ENCODE measurements at places on chromosomes 6 and 20.
A peak's percentile ranks its signal among the peaks of the same experiment; 100 is the strongest.

DNA sequence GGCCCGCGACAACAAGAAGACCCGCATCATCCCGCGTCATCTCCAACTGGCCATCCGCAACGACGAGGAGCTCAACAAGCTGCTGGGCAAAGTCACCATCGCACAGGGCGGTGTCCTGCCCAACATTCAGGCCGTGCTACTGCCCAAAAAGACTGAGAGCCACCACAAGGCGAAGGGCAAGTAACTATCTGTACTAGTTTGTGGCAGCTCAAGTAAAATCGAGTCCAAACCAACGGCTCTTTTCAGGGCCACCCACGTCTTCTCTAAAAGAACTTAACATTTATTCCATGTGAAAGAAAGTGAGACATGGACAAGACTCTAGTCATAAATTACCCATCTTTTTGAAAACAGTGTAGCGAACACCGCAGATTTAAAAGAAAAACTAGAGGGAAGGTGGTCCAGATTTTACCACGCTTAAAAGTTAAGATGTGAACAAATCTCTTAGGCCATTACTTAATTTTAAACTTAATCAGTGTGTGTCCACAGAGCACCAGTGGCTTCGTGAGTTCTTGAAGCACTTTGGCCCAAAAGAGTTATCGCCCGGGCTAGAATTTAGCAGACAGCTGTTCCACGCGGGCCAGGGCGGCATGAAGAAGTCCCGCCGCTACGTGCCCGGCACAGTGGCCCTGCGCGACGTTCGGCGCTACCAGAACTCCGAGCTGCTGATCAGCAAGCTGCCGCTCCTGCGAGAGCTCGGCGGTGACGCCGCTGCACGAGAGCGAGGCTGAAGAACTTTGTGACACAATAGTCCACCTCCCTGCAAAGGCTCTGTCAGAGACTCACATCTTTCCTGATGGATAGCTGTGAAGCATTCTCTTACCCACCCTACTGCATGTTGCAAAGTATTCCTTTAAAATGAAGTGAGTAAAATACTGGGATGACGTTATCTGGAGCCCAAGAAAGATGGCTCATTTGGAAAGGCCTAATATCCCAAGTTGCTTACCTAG lies 113.9 kb upstream of the PRSS16 start:
- DNase-seq, result peak; percentile 89

GRCh38 chr6:166670013-166670412 lies 43.0 kb upstream of the RPS6KA2 start:
- DNase-seq, result no peak

DNA sequence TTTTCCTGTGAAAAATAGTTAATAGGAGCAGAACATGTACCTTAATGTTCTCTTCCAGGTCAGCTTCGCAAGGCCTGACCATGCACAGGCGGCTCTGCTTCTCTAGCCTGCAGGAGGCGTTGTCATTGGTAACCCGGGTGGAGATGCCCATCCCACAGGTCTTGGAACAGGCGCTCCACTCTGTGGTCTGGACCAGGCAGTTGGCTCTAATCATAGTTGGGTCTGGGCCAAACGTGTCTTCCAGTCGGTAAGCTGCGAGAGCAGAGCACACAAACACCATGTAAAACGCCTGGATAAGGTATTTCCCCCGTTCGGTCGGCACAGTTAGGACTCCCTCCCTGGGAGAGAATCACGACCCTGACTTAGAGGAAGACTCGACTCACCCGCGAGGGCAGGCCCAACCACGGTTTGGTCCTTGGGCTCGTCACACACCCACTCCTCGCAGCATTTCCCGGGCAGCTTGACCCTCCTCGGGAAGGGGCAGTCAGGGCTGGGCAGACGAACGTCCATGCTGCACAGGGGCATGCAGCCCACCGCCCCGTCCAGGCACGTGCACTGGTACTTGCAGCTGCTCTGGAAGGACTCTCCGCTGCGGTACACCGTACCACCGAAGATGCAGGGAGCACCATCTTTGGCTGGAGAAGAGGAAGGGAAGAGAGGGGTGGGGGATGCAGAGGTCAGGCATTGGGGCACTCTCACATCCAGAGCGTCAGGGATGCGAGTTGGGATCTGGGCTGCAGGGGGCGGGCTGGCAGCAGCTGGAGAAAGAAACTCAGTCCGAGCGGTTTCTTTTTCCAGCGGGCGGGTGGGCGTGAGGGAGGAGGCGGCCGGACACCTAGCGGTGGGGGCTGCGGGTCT lies 1.0 kb downstream of the CCN2 start:
- DNase-seq, result peak; percentile 84

DNA sequence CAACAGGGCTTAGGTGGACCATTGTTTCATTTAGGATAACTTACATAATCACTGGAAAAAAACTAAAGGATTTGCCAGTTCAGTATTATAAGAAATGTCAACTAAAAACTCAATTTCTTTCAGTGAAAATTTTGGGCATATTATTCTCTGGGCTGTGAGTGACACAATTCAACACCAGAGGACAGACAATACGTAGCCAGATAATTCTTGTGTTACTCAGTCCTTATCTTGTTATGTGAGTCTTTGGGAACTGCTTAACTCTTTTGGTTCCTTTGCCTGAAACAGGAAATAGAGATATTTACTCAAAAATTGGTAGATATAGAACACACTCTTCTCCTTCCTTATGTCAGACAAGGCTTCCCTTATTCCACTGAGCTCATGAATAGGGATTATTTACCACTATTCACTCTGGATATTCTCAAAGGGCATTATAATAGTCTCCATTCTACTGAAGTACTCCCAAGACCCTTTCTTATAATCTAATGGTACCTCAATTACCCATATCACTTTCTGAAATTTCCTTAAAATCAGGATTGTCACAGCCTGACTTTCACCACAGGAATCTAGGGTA lies 4.9 kb upstream of the BEND6 start:
- DNase-seq, result no peak

GRCh38 chr6:155373276-155373675 lies 59.0 kb upstream of the TFB1M start:
- DNase-seq, result no peak

GRCh38 chr6:8674126-8674525 lies 238.8 kb upstream of the SLC35B3 start:
- no peak for DNase-seq

Measured in HT-29 (cell line).